ENCODE measurements at places on chromosomes 4 and X.
A peak's percentile ranks its signal among the peaks of the same experiment; 100 is the strongest.

DNA sequence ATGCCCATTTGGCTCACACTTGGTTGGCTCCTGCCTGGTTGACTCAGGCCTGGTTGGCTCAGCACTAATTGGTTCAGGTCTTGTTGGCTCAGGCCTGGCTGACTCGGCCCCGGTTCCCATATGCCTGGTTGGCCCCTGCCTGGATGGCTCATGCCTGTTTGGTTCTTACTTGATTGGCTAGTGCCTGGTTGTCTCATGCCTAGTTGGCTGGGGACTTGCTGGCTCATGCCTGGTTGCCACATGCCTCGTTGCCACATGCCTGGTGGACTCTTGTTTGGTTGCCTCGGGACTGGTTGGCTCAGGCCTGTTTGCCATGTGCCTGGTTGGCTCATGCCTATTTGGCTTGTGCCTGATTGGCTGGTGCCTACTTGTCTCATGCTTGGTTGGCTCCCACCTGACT lies 103.7 kb downstream of the APOOL start:
- DNase-seq, result peak; percentile 67

DNA sequence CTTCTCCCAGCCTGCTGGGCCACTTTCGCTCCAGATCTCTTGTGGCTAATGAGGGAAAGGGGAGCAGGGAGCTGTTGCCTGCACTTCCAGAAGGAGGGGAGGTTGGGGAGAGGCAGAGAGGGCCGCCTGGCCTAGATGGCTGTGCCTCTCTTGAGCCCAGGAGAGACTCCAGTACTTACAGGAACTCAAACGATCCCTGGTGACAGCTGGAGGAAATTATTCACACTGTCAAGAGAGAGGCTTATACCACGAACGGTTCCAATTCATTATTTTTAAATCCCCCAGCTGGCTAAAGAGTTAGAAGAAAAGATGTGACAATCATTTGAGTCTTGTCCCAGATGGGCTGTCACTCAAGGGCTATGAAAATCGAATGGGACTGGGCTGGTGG lies 96.1 kb downstream of the PHKA2 start:
- DNase-seq, result no peak

GRCh38 chr4:114378305-114378903 lies 220.2 kb upstream of the UGT8 start:
- DNase-seq, result no peak

DNA sequence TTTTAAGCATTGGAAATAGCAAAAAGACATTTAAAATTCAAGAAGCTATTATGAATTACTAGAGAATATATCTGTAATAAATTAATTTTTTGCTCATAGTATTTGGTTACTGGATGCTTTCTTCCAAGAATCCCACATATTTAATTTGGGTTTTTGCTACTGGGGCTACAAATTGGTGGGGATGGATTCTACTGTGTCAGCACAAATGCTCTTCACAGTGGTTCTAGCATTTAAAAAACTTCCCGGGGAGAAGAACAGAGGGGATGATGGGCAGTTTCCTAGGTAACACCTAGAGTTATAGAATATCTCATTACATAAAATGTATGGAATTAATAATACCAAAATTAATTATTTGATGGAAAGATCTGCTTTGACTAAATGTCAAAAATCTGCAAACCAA lies 68.9 kb upstream of the PRPS2 start:
- no peak for DNase-seq

GRCh38 chr4:166655705-166656104 lies 578.6 kb downstream of the SPOCK3 start:
- DNase-seq, result no peak

GRCh38 chrX:47683829-47684205 lies 24.8 kb upstream of the UXT start:
- DNase-seq, result no peak

Data from posterior vena cava (tissue), 2 donors.